Fibroblast of the aortic adventitia (primary cell): ENCODE measurements at places on chromosomes 7 and 10. TPM values are rescaled to one million over a fixed set of nuclear protein-coding genes. Genes with fewer than 3 reads are reported as not detected.
A peak's percentile ranks its signal among the peaks of the same experiment; 100 is the strongest.

DNA sequence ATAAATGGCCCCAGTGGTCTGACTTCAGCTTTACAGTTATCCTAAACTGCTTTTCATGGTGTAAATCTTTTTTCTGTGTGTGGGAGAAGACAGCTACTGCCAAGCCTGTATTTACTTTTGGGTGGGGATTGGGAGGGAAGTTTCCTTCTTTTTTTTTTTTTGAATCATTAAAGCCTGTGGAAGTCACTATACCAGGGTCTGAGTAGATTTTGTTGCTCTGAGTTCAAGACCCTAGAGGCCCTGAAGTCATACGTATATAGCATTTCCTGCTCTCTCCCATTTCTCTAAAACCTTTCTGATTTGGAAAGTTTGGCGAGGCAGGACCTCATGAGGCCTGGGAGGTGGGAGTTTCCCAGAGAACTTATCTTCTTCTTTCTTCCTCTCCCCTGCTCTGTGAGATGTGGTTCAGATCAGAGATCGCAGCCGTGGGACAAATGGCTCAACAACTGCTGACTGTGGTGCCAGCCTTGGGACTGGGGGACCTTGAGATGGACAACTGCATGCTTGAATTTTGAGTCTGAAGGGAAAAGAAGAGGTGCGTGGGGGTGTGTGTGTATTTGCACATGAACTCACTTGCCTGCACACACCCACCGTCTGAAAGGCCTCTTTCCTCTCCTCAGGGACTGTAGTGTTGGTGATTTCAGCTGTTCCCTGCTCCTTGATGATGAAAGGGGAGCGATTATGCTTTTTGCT lies 18.1 kb downstream of the LRMDA start:
- DNase-seq = no peak

DNA sequence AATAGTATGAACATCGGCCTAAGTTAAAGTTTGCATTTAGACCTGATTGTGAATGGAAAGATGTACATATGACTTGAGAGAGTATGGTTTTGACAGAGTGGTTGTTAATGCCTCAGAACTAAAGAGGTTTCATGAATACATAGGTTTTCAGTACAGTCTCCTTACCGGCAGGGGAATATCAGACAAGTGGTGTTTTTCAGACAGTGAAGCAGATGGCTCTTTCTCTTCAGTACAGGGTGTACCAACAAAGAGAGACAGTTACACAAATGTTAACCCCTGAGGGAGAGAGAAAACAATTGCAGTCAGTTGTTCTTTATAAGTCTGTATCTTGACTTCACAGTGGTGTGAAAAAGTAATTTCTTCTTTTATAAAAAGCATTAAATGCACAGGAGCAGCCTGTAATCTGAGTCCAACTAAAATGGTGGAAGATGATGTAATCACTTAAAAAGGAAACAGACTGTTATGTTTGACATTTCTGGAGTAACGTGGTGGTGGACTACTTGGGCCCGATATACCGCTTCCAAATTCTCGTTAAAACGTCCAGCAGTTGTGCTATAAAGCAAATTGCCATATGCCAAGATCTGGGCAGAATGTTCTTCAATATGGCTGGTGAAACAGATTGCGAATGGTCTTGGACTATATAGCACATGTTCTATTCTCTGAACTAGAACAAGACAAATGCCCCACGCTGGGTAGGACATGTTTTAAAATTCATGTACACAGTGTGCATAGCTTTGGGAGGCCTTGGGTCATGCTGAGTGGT lies 69.2 kb downstream of the SDK1 start:
- DNase-seq = no peak

DNA sequence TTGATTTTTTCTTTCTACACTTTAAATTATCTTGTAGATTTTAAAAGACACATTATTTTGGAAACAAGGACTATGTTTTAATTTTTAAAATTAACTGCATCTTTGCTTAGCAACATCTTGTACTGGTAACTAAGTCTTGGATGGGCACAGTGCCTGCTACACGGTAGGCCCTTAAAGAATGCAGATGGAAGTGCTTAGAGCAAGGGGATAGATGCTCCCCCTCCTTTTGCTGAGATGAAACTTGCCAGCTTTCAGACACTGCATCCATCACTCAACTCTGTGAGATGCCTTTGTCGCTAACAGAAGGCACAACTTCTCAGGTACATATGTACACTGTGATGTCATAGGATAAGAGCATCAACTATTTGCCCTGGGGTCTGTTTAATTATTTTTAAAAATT lies 103.9 kb downstream of the LRRC18 start:
- DNase-seq = no peak

DNA sequence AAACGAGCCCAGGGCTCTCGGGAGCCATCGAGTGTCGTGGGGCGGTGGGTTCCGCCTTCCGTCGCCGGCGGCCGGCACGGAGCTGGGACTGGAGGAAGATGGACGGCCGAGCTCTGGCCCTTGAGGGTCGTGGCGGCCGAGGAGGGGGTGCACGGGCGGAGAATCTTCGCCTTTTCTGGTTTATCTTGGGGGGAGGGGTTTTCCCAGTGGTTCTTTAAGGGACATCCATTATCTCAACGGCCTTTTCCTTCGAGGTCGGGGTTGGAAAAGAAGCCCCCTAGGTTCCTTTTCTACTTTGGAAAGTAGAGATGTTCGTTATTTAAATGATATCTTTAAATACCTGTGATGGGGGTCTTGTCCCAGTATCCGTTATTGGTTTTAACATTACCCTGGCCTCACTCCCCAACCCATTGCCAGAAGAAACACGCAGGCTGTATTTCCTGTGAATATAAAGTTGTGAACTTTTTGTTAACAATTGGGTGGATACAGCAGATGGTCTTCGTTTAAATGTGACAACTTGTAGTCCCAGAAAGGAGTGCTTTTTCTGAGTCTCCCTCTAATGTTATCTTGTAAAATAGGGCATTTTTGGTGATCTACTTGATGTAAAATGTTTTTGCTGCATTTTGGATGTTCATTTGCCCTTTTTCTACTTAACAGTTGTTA lies 765 bp downstream of the CCAR1 start:
- DNase-seq = peak; percentile 36

GRCh38 chr10:73444457-73444856 lies 11.1 kb upstream of the MSS51 start:
- no peak for DNase-seq

DNA sequence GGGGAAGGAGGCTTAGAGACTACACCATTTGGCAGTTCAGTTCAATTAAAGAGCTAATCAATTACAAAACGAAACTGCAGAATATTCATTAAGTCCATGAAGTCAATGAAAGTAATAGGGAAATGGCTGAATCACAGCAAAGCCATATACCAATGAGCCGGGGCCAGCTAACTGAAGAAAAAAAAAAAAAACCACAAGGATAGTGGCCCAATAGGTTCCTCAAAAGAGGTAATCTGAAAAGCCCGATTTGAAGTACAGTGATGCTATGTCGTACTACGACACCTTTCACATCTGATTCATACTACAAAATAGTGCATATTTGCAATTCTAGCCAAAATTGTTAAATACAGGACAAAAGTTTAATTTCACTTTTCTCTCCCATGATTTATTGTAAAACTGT lies 2.5 kb downstream of the ARHGAP12 start:
- no peak for DNase-seq

DNA sequence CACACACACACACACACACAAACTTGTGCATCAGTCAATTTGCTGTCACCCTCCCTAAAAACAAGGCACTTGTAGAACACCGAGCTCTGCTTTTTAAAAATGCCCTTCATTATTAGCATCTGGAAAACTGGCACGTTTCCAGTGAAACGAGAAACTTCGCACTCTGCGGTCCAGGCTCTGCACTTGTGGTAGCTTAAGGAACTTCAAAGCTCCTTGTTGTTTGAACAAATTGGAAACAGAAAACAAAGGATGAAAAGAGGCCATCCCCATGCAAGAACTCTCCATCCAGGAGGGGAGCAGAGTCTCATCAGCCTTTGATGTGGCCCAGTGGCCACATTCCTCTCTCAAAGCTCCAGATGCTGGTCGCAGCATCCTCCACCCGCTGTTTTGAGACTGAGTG lies 105.1 kb downstream of the C10orf90 start:
- no peak for DNase-seq

DNA sequence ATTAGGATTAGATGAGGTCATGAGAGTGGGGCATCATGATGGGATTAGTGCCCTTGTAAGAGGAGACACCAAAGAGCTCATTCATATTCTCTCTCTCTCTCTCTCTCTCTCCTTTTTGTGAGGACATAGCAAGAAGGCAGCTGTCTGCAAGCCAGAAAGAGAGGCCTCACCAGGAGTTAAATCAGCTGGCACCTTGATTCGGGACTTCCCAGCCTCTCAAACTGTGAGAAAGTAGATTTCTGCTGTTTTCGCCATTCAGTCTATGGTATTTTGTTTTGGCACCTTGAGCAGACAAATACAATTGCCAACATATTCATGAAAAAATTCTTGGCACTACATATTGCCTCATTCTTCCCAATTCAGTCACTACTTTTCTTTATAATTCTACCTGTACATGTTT lies 20.6 kb upstream of the ATAD1 start:
- DNase-seq = peak; percentile 65

GRCh38 chr7:47948141-47948790 lies at the start of gene PKD1L1:
PKD1L1 (minus strand) TSS chr7:47948466; CDS start chr7:47948440, 26 bp downstream.
- no peak for DNase-seq

DNA sequence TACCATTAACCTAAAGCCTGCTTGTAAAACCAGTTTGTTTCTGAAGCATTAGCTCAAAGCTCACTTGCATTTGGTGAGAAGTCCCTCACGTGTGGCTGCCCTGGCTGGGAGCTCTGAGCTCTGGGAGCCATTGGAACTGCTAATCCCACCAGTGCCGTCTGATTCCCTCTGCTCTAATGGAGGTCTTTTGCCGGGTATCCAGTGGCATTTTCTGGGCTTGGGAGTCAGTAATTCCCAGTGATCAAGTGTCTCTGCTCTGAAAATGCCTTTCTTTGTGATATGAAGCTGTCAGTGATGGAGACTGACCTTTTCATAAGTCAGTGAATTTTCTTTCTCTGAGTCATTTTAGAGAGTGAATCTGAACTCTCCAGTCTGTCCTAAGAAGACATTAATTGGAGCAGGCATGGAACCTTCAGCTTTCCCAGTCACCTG lies 36.9 kb upstream of the FAM20C start:
- no peak for DNase-seq

Gene WEE2
- total RNA-seq = under 0.01 TPM in 1 of 2 replicates, not detected in the other

Gene FIS1
- total RNA-seq = 90.5 and 123 TPM in 2 replicates

Gene LIPJ
- total RNA-seq = 0.09 TPM in 1 of 2 replicates, not detected in the other
